ENCODE measurements at places on chromosomes 11 and 22.

- no peak for DNase-seq
Measured at GRCh38 chr11:104572279-104572678, 326.0 kb downstream of the CASP12 start.

GRCh38 chr11:43968719-43969118, 26.3 kb downstream of the C11orf96 start:
- no peak for DNase-seq

DNA sequence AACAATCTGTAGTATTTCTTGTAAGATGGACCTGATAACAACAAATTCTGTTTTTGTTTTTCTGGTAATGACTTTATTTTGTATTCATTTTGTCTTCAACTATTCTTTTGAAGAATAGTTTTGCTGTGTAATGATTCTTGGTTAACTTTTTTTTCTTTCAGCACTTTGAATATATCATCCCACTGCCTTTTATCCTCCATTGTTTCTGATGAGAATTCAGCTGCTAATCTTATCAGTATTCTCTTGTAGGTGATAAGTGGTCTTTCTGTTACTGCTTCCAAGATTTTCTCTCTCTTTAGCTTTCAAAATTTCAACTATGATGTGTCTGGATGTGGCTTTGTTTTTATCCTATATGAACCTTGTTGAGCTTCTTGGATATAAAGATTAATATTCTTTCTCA, 21.5 kb downstream of the GALNT18 start:
- no peak for DNase-seq

- DNase-seq = no peak
Measured at GRCh38 chr11:134733646-134734045, 321.6 kb upstream of the B3GAT1 start.

DNA sequence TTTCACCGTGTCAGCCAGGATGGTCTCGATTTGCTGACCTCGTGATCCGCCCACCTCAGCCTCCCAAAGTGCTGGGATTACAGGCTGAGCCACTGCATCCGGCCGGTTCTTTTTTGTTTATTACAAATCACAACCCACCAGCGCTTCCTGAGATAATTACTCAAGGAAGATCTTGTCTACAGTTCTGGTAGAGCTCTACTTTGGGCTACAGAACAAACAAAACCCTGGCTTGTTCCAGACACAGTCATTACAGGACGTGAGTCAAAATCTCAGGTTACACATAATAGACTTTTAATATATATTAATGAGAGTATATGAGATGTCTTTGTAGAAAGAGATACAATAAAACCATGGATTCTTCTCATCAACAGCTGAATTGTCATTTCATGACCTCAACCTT, 42.8 kb upstream of the NUP50 start:
- no peak for DNase-seq

GRCh38 chr11:46295312-46296058, 18.0 kb downstream of the CREB3L1 start:
- peak; percentile 53 for DNase-seq

GRCh38 chr11:123033895-123034294, 28.0 kb downstream of the HSPA8 start:
- no peak for DNase-seq

- DNase-seq = no peak
Measured at GRCh38 chr22:19694696-19695095, 19.6 kb upstream of the SEPTIN5 start.

DNA sequence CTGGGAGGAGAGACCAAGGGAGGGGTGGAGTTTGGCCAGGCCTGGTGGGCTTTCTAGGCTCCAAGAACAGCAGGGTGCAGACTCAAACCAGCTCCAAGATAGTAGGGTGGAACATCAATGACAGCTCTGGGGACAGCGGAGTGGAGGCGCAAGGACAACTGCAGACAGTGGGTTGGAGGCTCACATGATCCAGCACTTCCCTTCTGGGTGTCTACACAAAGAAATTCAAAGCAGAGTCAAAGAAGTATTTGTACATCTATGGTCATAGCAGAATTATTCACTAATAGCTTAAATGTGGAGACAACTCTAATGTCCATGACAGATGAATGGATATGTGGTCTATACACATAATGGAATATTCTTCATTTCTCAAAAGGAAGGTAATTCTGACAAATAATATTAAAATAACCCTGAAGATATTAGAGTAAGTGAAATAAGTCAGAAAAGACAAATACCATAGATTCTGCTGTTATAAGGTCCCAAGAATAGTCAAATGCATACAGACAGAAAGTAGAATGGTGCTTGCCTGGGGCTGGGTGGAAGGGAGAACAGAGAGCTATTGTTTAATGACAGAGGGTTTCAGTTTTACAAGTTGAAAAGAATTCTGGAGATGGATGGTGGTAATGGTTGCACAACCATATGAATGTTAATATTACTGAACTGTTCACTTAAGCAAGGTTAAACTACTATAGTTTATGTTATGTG, 5.5 kb upstream of the GAB4 start:
- no peak for DNase-seq

DNA sequence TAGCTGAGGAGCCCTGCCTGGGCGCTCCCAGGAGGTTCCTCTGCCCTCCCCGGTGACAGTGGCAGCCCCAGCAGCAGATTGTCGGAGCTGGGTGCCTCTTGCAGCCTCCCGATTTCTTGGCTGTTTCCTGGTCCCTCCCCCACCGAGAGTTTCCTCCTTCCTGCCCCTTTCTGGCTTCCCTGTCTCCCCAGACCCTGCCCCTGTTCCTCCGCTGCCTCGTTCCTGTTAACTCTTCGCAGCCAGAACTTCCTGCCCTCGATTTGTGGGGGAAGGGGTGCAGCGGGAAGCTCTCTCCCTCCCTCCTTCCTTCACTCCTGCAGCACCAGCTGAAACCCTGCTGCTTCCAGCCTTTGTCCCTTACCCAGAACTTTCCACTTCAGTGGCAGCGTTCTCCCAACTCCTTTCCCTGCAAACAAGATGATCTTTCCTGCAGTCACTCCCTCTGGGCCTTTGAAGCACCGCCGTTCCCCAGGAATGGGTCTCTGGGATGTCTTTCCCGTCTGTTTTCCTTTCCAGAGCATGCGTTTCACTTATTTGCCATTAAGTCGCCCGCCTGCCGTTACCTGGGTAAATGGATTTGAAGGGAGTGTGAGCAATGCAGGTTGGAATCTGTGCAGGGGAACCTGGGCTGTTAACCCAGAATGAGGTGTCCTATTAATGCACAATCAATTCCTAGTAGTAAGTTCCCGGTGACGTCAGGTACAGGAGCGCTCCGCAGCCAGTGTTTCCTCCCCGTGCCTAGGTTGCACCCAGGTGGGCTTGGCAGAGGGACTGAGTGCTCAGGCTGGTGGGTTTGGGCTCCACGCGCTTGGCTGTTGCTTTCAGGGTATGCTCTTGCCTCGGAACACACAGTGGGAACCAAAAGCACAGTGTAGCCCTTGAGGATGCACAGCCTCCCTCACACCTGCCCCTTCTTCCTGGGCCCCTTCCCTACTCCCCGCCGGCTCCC, 4.3 kb downstream of the GRK2 start:
- no peak for DNase-seq

GRCh38 chr22:37546437-37547250, 13.6 kb upstream of the CDC42EP1 start:
- no peak for DNase-seq

GRCh38 chr11:36142439-36142838, 146.8 kb downstream of the COMMD9 start:
- DNase-seq = no peak

DNA sequence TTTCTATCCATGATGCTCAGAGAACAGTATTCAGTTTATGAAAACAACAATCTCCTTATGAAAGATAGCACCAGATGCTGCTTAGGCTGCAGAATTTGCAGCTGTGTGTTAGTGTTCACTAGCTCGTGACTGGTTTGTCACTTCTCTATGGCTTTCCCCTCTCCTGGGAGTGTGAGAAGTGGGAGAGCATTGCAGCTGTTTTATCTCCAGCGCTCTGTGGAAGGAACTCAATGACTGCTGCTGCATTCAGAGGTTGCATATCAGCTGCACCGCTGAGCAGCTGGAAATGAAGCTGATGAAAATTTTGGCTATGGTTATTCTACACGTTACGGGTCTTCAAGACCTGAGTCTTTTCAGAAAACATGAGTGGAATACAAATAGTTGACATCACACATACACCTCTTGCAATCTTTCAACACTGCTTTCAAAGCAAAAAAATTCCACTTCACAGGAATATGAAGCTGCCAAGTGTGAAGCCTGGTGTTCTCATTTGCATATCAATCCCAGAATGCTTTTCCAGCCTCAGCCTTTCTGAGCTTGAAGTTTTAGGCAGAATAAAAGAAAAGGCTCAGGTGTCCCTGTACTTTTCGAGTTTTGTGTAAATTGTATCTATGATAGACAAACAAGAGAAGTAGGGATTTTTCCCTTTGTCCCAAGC, 149.3 kb upstream of the DDI1 start:
- no peak for DNase-seq

DNA sequence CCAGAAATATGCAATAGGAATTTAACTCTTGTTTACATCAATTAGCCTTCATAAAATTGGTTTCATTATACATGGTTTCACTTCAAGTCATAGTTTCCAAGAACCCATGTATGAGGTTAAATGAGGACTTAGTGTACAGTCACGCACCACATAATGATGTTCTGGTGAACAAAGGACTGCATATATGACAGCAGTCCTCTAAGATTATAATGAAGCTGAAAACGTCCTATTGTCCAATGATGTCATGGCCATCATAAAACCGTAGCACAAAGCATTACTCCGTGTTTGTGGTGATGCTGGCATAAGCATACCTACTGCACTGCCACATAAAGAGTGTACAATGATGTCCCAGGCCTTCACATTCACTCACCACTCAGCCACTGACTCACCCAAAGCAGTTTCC, 31.1 kb downstream of the SMCO4 start:
- no peak for DNase-seq

- no peak for DNase-seq
Measured at GRCh38 chr11:27217948-27218420, 145.0 kb downstream of the CCDC34 start.

GRCh38 chr11:29612423-29612822, 404.4 kb downstream of the KCNA4 start:
- no peak for DNase-seq

DNA sequence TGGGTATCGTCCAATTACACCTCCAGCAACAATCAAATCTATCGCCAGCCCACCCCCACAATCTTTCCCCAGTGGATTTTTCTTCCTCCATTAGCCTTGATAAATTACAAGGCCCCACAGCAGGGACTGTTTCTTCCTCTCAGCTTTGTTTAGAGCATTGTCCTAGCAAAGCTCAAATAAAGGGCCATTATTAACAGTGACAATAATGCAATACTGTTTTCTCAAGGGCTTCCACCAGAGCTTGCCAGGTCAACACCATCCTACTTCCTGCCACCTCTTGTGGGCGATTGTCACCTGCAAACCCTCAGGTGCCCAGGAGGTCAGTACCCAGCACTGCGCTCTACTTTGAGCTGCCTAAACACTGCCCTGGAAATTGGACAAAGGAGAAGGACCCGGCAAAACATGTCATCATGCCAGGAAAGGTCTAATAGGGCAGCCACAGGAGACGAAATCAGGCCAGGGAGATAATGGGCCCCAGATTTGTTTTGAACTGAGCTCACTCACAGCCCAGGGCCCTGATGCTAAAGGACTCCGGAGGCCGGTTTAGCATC, 95.2 kb downstream of the ABTB2 start:
- DNase-seq = no peak

DNA sequence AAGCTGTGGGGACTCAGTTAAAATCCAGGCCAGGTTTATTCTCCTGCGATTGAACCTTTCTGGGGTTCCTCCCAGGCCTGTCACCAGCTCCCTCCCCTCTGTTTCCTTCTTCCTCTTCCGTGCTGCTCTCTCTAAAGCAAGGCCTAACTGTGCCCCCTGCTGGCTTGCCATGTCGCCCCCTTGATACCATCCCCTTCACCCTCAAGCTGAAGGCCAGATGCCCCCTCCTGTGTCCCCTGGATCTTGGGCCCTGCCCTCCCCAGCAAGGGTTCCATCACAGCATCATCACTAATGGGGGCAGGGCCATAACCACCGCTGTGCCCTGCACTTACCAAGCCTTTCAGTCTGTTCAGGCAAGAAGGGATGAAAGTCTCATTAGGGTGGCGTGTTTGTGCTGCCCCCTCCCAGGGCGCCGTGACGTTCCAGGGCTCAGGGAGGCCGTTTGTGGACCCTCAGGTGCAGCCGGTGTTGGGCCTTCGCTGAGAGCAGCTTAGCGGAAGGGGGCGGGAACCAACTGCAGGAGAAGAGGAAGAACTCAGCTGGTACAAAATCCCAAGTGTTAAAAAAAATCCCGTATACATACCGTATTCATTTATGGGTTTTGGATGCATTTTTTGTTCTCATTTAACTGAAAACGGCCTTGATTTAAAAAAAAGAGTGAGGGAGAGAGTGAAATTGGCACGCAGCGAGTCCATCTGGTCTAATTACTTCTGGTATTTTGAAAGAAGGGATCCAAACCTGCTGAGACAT, 69.9 kb downstream of the MPPED1 start:
- DNase-seq = no peak
